AG04449 (cell line): ENCODE measurements at places on chromosomes 5 and 9.
A peak's percentile ranks its signal among the peaks of the same experiment; 100 is the strongest.

DNA sequence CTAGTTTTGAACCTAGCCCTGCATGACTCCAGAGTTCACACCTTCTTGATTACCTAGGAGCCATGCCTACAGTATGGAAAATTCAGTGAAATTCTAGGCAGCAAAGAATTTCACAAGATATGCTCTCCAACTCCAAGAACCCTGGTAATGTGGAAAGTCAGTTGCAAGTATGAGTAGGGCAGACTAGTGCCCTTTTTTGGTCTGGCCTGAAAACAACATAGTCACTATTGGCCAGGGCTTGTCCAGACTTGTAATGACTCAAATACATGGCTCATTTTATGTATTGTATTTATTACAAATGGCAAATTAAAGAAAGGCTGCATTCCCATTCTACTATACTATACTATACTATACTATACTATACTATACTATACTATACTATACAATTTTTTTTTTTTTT lies 160.4 kb downstream of the ESM1 start:
- no peak for DNase-seq

- no peak for DNase-seq
Observed at GRCh38 chr5:74375271-74375670, 265.3 kb downstream of the ENC1 start.

DNA sequence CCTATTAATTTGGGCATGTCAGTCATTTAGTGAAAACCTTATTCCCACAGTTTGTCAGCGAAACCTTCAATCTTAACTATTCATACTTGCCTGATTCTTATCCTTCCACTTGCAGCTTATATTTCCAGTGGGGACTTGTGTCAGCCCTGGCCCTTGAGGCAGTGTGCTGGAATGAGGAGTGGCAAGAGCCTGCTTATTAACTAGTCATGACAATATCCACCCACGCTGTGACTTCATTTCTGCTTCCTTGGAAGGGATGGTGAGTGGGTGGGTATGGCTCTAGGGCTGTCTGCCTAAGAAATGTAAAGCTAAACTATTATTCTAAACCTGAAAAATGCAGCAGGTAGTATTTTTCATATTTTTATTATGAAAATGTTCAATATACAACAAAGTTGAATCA lies 34.0 kb upstream of the LURAP1L start:
- DNase-seq: no peak

DNA sequence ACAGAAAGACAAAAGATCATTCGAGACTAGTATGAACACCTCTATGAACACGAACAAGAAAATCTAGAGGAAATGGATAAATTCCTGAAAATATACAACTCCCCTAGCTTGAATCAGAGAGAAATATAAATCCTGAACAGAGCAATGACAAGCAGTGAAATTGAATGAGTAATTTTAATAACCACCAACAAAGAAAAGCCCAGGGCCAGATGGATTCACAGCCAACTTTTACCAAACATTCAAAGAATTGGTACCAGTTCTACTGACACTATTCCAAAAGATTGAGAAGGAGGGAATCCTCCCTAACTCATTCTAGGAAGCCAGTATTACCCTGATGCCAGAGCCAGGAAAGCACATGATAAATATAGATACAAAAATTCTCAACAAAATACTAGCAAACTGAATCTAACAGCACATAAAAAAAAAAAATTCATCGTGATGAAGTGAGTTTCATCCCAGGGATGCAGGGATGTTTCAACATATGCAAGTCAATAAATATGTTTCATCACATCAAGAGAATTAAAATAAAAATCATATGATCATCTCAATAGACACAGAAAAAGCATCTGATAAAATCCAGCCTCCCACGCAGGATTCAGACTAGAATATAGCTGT lies 25.2 kb upstream of the PTGER4 start:
- DNase-seq: no peak

DNA sequence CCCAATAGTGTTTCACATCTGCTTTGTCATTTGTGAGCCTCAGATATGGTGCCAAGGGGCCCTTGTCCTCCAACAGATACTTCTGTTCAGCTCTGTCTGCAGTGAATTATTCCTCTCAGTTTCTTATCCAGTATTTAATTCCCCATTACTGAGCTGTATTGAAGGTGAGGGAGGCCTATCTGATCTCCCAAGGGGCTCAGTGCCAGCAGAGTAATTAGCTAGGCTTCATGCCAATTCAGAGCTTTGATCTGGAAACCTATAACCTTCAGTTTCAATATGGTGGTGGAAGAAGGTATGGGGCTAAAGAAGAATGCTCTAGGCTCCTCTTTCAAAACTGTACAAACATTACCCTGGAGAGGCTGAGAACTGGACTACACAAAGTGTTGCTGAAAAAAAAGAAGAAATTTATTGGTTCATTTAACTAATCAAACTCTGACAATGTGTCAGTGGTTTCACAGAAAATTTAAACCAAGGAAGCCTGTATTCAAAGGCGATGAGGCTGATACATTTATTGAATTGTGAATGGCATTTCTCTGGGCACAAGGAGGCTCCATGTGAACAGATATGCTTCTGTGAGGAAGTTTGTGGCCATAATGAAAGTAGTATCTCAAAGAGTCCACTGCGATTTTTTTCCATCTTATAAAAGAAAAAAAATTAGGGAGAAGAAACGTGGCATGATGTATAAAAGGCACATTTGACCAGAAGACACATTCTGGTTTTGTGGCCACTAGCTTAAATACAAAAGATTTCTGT lies 397.8 kb downstream of the TLE4 start:
- no peak for DNase-seq

GRCh38 chr9:17082343-17083064 lies 52.3 kb upstream of the CNTLN start:
- no peak for DNase-seq

DNA sequence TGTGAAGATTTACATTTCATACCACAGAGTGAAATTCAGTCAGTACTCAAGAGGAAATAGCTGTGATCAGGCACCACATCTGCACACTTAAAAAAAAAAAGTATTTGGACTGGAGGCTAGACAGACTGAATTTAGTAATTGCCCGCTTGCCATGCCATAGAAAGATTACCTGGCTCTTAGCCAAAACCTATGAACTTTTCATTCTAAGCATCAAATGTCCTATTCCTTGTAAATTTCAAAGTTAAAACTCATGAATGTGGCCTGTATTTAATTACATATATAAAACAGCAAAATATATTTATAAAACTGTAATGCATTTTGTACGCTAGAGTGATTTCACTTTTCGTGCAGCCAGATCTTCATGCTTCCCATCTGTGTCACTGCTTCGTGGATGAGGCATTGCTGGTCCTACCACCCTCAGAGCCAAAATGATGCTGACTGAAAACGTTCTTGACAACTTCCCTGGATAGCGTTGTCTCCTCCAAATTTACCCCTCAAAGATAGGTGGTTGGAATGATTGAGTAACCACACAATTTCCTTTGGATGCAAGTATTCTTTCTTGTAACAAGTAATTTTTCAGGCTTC lies 447.9 kb upstream of the SGCD start:
- DNase-seq: peak; percentile 51

- no peak for DNase-seq
Observed at GRCh38 chr5:175894793-175895192, 23.4 kb downstream of the CPLX2 start.

GRCh38 chr5:172243302-172243701 lies 40.3 kb downstream of the UBTD2 start:
- DNase-seq: no peak

DNA sequence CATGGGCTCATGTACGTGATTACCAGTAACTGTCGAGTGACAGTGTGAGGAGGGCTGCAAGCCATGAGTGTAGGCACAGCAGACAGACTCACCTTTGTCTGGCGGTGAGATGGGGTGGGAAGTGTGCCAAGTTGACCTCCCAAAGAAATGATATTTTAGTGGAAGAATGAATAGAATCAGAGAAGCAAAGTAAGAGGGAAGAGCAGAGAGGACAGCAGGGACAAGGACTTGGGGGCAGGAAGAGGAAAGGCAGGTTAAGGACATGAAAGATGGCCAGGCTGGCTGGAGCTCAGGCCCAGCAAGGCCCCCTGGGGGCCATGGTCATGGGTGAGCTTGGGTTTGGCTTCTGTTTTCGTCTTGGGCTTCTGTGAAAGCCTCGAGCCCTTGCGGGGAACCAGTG lies 20.2 kb downstream of the TGFBI start:
- DNase-seq: no peak

DNA sequence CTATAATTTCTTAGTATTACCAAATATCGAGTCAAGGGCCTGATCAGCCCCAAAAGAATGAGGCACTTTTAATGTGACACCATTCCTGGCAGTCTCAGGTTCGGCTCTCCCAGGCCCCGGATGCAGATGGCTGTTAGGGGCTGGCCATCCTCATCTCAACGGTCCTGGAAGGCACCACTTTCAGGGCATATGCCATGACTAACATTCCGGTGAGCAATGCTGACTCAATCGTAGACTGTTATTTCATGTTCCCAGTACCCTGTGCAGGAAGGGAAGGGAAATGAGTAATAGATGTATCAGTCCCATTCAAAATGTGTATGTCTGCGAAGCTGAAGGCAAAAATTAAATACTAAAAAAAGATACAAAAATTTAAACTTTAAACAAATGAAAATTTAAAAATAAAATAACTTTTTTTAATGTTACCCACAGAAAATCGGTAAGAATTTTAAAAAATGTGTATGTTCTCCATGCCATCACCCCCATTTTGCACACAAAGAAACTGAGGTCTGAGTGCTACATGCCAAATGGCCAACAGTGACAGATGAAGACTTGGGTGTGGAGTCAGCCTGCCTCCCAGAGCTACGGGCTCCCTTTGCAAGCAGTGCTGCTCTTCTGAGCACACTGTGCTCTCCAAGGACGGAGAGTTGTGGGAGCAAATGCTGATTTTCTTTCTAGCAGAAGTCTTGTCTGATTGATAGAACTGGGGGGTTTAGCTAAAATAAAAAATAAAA lies 79.0 kb downstream of the GLDC start:
- DNase-seq: peak; percentile 80

- no peak for DNase-seq
Observed at GRCh38 chr9:15298362-15298761, 8.7 kb downstream of the TTC39B start.

GRCh38 chr5:176697267-176697933 lies 50.1 kb downstream of the TSPAN17 start:
- no peak for DNase-seq

DNA sequence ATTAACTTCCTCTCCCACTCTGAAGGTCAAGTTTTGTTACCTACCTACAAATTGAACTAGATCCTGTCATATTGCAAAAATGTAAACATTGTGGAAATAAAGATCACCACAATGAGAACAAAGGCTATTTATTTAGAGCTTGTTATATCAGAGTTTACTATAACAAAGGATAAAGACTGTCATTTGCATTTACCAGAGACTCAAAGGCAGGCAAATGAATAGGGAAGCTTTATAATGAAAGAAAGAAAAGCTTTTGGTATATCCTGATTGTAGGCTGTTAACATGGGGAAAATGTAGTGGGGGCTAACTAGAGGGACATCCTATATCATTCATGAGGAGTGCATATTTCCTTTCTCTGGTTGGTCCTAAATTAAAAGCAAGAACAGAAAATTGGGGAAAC lies 403.5 kb upstream of the TYRP1 start:
- no peak for DNase-seq

DNA sequence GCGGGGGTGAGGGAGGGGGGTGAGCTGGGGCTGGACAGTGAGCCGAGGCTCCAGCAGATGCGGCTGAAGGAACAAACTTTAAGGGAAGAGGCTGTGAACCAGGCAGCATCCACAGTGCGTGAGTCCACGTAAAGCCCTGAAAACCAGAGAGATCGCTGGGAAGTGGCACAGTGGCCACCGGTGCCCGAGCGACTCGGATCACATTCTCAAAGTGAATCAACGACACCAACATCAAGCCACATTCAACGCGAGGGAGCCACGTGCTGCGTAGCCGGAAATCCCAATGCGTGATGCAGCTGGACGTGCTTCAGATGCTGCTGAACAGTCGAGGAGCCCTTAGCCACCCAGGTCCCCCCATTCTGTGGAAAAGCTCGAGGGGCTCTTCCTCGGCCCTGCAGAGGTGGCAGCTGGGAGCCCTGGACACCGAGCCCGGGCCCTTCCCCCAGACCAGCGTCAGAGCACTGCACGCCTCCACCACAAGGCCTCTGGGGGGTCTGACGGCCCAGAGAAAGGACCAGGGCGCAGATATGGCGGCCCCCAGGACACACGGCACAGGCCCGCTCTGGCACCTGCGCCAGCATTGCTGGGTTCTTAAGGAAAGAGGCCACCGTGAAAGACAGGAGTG lies 53.7 kb upstream of the EXOC3 start:
- no peak for DNase-seq

DNA sequence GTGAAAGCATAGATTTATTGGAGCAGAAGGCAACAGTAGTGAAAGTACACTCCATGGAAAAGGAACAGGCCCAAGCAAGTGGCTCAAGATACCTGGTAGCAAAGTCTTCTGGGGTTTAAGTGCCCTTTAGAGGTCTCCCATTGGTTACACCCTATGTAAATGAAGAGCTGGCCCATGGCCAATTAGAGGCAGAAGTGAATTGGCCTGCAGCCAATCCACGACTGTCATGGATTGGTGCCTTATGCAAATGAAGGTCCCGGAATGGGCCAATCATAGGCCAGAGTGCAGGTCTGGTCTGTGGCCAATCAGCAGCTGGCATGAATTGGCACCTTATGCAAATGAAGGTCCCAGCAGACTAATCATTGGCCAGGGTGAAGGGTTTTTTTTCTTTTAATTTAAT lies 64.2 kb upstream of the PCSK5 start:
- no peak for DNase-seq

DNA sequence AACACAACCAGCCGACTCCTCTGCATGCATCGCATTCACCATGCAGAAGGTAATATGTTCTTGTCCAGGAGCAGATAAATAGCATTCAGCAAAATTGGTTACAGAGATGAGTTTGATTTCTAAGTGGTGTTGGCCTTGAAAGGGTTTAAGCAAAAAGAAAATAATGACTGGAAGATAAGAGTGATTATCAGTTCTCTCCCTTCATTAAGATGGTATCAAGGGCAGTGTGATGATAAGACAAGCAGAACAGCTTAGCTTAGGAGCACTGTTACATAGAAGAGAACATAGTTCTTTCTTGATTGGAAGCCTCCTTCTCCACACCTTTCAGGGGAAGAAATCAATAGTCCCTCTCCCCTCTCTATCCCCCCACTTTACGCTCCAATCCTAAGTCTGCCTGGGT lies 121.5 kb downstream of the GALNT10 start:
- no peak for DNase-seq
